ENCODE measurements at places on chromosomes 5 and 9. TPM values are rescaled to one million over a fixed set of nuclear protein-coding genes. Genes with fewer than 3 reads are reported as not detected.

- H3K4me3 ChIP-seq: no peak overlapping the region
- H3K36me3 ChIP-seq: no peaks in the 10 kb centered on the region
- H3K27me3 ChIP-seq: no peaks in the 10 kb centered on the region
- H3K4me1 ChIP-seq: no peaks in the 10 kb centered on the region
- H3K27ac ChIP-seq: no peak overlapping the region
Measured at GRCh38 chr9:106620866-106621265, 242.1 kb upstream of the ZNF462 start.

GRCh38 chr5:146851133-146851532, 27.4 kb downstream of the PPP2R2B start:
- H3K27me3 ChIP-seq: peaks cover 2% of the 10 kb centered on the region
- no peaks in the 10 kb centered on the region for H3K36me3 ChIP-seq
- H3K27ac ChIP-seq: no peak overlapping the region
- no peaks in the 10 kb centered on the region for H3K4me1 ChIP-seq

GRCh38 chr5:32302835-32303754, 9.6 kb downstream of the MTMR12 start:
- peaks cover 9% of the 10 kb centered on the region for H3K36me3 ChIP-seq
- H3K27ac ChIP-seq: no peak overlapping the region
- H3K4me3 ChIP-seq: no peak overlapping the region
- peaks cover 36% of the 10 kb centered on the region for H3K4me1 ChIP-seq

DNA sequence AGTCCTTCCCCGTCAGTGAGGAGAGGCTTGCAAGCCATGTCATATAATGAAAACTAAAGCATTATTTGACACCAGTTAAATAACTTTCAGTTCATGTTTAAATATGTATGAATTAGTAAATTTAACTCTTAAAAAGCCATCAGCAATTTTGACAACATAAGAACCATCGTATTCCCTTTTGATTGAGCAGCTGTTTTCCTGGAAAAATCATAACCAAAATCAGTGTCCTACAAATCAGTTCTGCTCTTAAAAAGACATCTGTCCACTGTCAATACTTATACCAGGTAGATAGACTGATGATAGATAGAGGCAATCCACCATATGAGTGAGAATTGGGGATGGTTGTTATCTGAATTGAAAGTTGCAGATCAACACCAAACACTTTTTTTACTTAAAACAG, 2.3 kb downstream of the DIRAS2 start:
- no peaks in the 10 kb centered on the region for H3K36me3 ChIP-seq
- H3K27ac ChIP-seq: no peak overlapping the region
- DNase-seq: no peak
- no peak overlapping the region for H3K4me3 ChIP-seq
- peaks cover 2% of the 10 kb centered on the region for H3K4me1 ChIP-seq
- H3K27me3 ChIP-seq: peaks cover 50% of the 10 kb centered on the region

DNA sequence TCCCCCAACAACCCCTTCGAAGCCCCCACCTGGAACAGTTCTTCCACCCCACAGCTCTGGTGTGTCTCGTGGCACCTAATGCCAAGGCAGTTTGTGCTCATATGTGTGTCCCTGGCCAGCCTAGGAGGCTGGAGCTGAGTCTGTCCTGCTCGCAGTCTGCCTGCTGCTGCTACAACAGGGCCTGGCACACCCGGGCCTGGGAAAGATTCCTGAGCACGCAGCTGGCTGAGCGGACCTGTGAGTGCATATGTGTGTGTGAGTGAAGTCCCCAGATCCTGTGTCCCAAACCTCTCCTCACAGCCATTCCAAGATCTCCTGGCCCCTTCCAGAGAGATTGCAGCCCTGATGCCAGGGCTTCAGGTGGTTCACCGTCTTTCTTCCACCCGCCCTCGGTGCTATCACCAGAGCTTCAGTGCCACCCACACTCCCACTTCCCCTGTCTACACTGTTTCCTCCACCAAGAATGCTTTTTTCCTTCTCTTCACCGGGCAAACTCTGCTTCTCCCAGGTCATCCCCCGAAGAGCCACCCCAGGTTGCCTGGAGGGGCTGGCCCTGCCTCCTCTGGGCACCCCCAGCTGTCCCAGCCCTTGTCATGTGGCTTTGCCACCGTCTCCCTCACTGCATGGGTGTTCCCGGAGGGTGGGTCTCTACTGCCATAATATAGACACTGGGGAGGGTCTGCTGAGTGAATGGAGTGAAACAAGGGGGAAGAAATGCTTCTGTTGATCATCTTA, 28.4 kb downstream of the LMX1B start:
- no peak overlapping the region for H3K27ac ChIP-seq
- H3K4me1 ChIP-seq: no peaks in the 10 kb centered on the region
- no peak overlapping the region for H3K4me3 ChIP-seq
- H3K27me3 ChIP-seq: peaks cover 53% of the 10 kb centered on the region
- H3K36me3 ChIP-seq: no peaks in the 10 kb centered on the region

GRCh38 chr5:81837667-81838306, 86.9 kb upstream of the SSBP2 start:
- H3K27ac ChIP-seq: no peak overlapping the region
- no peak overlapping the region for H3K4me3 ChIP-seq
- H3K4me1 ChIP-seq: peaks cover 3% of the 10 kb centered on the region
- no peaks in the 10 kb centered on the region for H3K27me3 ChIP-seq

DNA sequence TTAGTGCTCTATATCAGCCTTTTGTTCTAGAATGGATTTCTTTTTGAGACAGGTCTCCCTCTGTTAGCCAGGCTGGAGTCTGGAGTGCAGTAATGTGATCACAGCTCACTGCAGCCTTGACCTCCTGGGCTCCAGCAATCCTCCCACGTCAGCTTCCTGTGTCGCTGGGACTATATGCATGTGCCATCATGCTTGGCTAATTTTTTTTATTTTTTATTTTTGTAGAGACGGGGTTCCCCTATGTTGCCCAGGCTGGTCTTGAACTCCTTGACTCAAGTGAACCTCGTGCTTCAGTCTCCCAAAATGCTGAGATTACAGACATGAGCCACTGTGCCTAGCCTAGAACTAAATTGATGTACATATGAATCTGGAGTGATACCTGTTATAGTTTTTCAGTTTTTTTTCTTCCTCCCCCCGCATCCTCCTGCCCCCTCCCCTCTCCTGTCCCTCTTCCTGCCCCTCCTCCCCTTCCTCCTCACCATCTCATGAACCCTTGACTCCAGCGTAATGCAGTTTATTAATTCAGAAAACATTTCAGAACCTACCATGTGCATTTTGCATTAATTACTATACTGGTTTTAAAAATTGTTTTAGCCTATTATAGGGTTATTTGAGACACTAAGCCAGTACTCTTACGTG, 37.4 kb upstream of the TNFAIP8 start:
- H3K27me3 ChIP-seq: no peaks in the 10 kb centered on the region
- peaks cover 85% of the 10 kb centered on the region for H3K4me1 ChIP-seq
- H3K27ac ChIP-seq: peak overlapping the region; percentile 86
- DNase-seq: peak; percentile 78

GRCh38 chr9:5718296-5719032, 89.6 kb downstream of the RIC1 start:
- H3K27me3 ChIP-seq: no peaks in the 10 kb centered on the region
- no peak for DNase-seq
- no peak overlapping the region for H3K27ac ChIP-seq

- no peak overlapping the region for H3K4me3 ChIP-seq
- no peak overlapping the region for H3K27ac ChIP-seq
- no peaks in the 10 kb centered on the region for H3K27me3 ChIP-seq
- no peak for DNase-seq
- H3K36me3 ChIP-seq: peaks cover 9% of the 10 kb centered on the region
- H3K4me1 ChIP-seq: peaks cover 3% of the 10 kb centered on the region
Measured at GRCh38 chr9:123725389-123725788, 204.5 kb downstream of the DENND1A start.

- peak overlapping the region; percentile 18 for H3K4me3 ChIP-seq
- peaks cover 3% of the 10 kb centered on the region for H3K36me3 ChIP-seq
- H3K27me3 ChIP-seq: peaks cover 66% of the 10 kb centered on the region
- DNase-seq: peak; percentile 91
- peaks cover 13% of the 10 kb centered on the region for H3K4me1 ChIP-seq
Measured at GRCh38 chr9:126611592-126612325, 2.0 kb upstream of the LMX1B start.

- H3K36me3 ChIP-seq: peaks cover 1% of the 10 kb centered on the region
- no peak overlapping the region for H3K4me3 ChIP-seq
- no peaks in the 10 kb centered on the region for H3K27me3 ChIP-seq
- DNase-seq: no peak
- no peak overlapping the region for H3K27ac ChIP-seq
- H3K4me1 ChIP-seq: peaks cover 30% of the 10 kb centered on the region
Measured at GRCh38 chr9:746661-747434, 94.6 kb upstream of the DMRT1 start.

DNA sequence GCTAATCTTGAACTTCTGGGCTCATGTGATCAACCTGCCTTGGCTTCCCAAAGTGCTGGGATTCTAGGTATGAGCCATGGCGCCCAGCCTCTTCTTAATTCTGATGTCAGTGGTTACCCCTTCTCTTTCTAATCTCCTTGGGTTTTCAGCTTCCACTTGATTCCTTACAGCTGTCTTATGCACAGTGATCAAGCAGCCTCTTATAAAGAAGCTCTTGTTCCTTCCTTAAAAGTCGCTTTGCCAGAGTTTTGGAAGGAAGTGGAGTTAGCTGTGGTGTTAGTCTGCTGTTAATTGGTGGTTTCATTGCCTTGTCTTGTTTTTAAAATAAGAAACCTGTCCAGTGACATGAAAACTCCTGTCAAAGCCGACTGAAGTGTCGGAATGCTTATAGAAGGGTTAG, 128.1 kb upstream of the CACNA1B start:
- H3K27me3 ChIP-seq: no peaks in the 10 kb centered on the region
- H3K4me3 ChIP-seq: no peak overlapping the region
- H3K4me1 ChIP-seq: peaks cover 6% of the 10 kb centered on the region
- no peak overlapping the region for H3K27ac ChIP-seq

DNA sequence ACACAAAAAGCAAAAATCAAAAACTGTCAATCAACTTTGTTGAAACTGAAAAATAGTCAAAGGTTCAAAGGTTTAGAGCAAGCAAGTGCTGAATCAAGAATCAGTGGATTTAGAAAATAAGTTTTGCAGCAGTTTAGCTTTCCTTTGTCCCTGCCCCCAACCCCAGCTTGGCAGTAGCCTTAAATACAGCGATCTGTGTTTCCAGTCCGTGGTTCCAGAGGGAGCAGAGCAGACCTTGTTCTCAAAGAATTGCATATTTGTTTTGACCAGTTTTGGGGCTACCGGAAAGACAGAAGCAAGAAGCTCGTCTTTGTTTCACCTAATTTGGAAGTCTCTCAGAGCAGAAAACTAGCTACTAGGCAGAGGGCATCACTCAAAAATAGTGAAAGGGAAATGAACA, 57.2 kb upstream of the PRDM9 start:
- no peak for DNase-seq
- no peaks in the 10 kb centered on the region for H3K4me1 ChIP-seq
- H3K27ac ChIP-seq: no peak overlapping the region
- H3K4me3 ChIP-seq: no peak overlapping the region
- H3K36me3 ChIP-seq: no peaks in the 10 kb centered on the region

GRCh38 chr9:92615790-92616189, 54.1 kb downstream of the IPPK start:
- H3K27me3 ChIP-seq: no peaks in the 10 kb centered on the region
- no peak for DNase-seq
- H3K4me3 ChIP-seq: no peak overlapping the region
- H3K36me3 ChIP-seq: peaks cover 39% of the 10 kb centered on the region
- H3K27ac ChIP-seq: no peak overlapping the region

DNA sequence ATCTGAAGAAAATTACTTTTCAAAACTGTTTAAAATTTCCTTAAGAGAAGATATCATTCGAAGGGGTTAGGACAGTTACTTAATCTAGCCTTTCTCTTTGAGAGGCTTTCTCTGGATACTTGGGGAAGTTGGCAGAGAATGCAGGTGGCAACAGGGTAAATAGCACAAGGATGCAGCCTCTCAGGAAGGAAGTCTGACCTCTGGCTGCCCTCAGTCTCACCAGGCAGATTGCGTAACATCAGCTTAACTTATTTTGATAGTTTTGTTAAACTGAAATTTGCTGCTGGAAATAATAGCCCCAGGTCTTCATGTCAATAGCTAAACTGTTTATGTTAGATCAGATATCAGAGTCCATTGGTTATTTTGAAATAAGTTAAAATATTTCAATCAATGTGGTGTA, 20.4 kb downstream of the CCDC192 start:
- H3K27ac ChIP-seq: no peak overlapping the region
- H3K36me3 ChIP-seq: no peaks in the 10 kb centered on the region
- no peak for DNase-seq
- H3K4me3 ChIP-seq: no peak overlapping the region

GRCh38 chr5:76469656-76470290, 66.7 kb downstream of the IQGAP2 start:
- no peak for DNase-seq
- H3K27me3 ChIP-seq: no peaks in the 10 kb centered on the region
- H3K36me3 ChIP-seq: peaks cover 44% of the 10 kb centered on the region
- H3K4me3 ChIP-seq: no peak overlapping the region
- no peak overlapping the region for H3K27ac ChIP-seq
- H3K4me1 ChIP-seq: peaks cover 50% of the 10 kb centered on the region

DNA sequence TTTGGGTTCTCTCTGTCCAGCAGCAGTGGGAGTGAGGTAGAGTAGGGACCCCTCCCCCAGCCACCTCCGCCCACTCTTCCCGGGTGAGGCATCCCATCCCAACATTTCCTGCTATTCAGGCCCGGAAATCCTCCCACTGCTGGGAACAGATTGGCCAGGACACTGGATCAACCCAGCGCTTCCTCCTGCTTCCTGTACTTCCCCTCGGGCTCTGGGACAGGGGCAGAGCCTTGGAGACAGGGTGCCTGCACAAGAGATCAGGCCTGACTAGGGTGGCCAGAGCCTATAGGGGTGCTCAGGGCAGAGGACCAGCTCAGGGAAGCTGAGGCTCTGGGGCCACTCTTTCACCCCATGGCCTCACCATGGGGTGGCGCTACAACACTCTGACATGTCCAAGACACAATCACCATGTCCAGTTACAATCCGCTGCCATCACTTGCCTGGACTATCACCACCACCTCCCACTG, 14.5 kb downstream of the SH2D3C start:
- no peak overlapping the region for H3K4me3 ChIP-seq
- peak; percentile 76 for DNase-seq
- H3K27ac ChIP-seq: peak overlapping the region; percentile 70
- peaks cover 52% of the 10 kb centered on the region for H3K36me3 ChIP-seq
- no peaks in the 10 kb centered on the region for H3K27me3 ChIP-seq

DNA sequence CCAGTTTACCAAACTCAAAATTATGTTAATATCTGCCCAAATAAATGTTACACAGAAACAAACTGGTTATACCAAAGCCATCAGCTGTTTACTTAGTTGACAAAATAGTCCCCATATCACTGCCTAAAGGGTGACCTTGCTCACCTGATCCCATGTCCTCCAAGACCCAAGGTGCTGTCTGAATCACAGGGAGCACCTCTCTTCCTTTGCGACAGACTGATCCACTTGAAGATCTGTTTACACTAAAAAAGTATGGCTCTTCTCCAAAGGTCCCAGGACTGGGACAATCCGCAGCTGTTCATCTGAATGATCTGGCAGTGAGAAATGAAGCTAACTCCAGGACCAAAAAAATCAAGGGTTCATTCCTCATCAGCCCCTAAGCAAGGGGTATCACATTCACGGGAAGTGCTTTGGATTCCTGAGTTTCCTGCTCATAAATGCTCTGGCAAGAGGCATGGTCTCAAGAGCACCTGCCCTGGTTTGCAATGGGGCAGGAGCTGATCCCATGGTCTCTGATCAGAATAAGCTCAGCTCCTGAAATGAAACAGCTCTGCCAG, 5.0 kb downstream of the PRUNE2 start:
- no peak overlapping the region for H3K27ac ChIP-seq
- H3K27me3 ChIP-seq: peaks cover 26% of the 10 kb centered on the region
- no peak overlapping the region for H3K4me3 ChIP-seq
- H3K36me3 ChIP-seq: no peaks in the 10 kb centered on the region
- no peak for DNase-seq

ADAMTS2 gene
- total RNA-seq: not detected

FOXD4L4 gene
- not detected for total RNA-seq

PCDHGA9 gene
- 0.44 TPM for total RNA-seq

NTRK2 gene
- 2.3 TPM for total RNA-seq

HACD4 gene
- total RNA-seq: 2.8 TPM

DOLPP1 gene
- total RNA-seq: 24.8 TPM

ZNF454 gene
- total RNA-seq: not detected

EIF4EBP3 gene
- 13.8 TPM for total RNA-seq

RASEF gene
- total RNA-seq: not detected

All from activated CD4-positive, alpha-beta T cell treated with anti-CD3 and anti-CD28 coated beads, Interleukin-2, amount 10 ng/mL, durations not matched to agents 24 days and 14 days (primary cell).